Sigmoid colon (tissue), 7 donors: ENCODE measurements at places on chromosomes 3 and 15. TPM values are rescaled to one million over a fixed set of nuclear protein-coding genes. Genes with fewer than 3 reads are reported as not detected.

DNA sequence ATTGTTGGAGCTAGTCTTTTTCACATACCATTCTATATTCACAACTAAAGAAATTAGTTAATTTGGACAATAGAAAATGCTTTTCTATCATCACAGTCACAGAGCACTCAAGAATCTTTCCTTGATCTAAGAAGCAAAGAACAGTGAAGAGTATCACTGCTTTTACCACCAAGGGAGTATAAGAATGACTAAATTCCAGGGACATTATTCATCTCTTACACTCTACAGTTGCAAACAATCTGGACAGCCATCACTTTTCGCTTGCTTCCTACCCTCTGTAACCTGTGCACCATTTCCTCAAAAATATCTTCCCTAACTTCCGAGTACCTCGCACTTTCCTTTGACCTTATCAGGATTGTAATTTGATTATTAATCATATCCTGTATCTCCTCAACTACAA, 359.5 kb upstream of the TMCO5A start:
- H3K27me3 ChIP-seq, result no peaks in the 10 kb centered on the region
- no peak overlapping the region for H3K4me3 ChIP-seq
- H3K27ac ChIP-seq, result no peak overlapping the region
- no peaks in the 10 kb centered on the region for H3K4me1 ChIP-seq
- no peaks in the 10 kb centered on the region for H3K36me3 ChIP-seq
- DNase-seq, result no peak

DNA sequence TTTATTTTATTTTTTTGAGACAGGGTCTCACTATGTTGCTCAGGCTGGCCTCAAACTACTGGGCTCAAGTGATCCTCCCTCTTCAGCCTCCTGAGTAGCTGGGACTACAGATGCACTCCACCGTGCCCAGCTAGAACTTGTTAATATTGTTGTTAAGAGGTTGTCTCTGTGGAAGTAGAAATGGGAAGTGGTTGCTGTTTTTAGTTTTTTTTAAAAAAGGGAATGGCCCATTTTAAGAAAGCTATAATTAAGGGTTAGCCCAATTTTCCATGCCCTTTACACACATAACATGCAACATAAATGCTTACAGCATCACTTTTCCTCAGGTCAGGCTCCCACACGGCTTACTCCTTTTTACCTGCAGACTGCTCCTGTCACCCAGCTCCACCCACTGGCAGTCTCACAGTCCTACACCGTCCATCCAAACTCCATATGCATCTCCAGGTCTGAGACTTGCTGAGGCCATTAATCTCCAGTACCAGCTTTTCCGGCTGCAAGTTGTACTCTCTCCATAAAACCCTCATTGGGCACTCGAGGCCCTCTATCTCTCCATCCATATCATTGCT, 19.8 kb downstream of the MORC1 start:
- H3K4me1 ChIP-seq, result no peaks in the 10 kb centered on the region
- no peaks in the 10 kb centered on the region for H3K36me3 ChIP-seq
- DNase-seq, result no peak
- no peak overlapping the region for H3K4me3 ChIP-seq
- H3K27ac ChIP-seq, result no peak overlapping the region

Gene ZPLD1
- total RNA-seq, result not detected

Gene PROS1
- total RNA-seq, result 31.4 TPM

DNA sequence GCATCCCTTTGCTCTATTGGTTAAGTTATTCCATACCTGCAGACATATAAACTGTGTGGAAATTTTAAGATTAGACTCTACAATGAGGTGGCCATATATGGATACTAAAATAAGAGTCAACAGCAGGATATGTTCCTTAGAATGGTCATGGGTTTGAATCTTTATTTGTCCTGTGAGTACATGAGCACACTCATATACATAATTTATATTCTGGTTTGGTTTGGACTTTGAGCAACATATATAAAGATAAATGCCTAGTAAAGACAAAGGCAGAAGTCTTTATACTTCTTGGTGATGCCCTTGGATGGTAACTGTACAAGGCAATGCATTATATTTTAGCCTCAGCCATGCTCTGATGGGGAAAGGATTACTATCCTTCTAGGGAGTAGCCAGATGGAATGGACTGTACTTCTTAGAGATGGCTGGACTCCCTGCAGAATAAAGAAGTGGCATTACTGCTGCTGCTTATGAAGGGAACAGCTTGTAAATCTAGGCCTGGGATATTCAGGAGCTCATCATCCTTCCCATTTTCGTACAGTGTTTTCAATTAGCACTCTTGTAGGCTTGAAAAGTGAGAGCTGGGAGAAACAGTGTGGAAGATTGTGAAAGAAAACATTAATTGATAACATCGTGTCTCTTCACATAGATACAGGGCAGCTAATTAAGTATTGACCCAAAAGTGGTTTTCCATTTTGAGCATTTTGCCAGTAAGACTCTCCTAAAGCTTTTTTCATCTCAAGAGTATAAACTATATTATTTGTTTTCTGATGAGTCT, 60.4 kb downstream of the HMG20A start:
- no peaks in the 10 kb centered on the region for H3K27me3 ChIP-seq
- H3K36me3 ChIP-seq, result no peaks in the 10 kb centered on the region
- no peak overlapping the region for H3K27ac ChIP-seq
- peaks cover 44% of the 10 kb centered on the region for H3K4me1 ChIP-seq
- no peak for DNase-seq

DNA sequence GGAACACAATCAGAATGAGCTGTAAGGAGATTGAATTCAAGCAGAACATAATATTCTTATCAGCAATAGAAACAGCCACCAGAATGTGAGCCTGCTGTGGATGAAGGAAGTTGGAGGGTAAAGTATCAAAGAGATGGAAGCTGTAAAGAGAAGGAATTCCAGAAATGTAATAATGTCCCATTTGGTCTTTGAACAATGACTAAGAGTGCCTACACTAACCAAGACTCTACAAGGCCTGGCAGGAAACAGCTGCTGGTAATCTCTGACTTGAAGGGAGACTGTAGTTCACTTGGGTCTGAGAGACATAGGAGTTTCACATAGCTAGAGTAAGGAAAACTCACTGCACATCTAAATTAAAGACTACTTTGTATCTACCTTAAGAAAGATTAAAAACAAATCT, 1176.0 kb upstream of the ALCAM start:
- no peaks in the 10 kb centered on the region for H3K4me1 ChIP-seq
- H3K4me3 ChIP-seq, result no peak overlapping the region
- DNase-seq, result no peak
- H3K27me3 ChIP-seq, result no peaks in the 10 kb centered on the region

- no peaks in the 10 kb centered on the region for H3K27me3 ChIP-seq
- peaks cover 24% of the 10 kb centered on the region for H3K4me1 ChIP-seq
- H3K4me3 ChIP-seq, result peak overlapping the region; percentile 51
- no peak overlapping the region for H3K27ac ChIP-seq
These were observed 1.1 kb downstream of the IGDCC3 start for GRCh38 chr15:65376767-65377104.

- H3K4me1 ChIP-seq, result no peaks in the 10 kb centered on the region
- H3K4me3 ChIP-seq, result no peak overlapping the region
- H3K36me3 ChIP-seq, result no peaks in the 10 kb centered on the region
- no peak overlapping the region for H3K27ac ChIP-seq
These were observed 24.5 kb downstream of the CHDH start for GRCh38 chr3:53821631-53822121.

DNA sequence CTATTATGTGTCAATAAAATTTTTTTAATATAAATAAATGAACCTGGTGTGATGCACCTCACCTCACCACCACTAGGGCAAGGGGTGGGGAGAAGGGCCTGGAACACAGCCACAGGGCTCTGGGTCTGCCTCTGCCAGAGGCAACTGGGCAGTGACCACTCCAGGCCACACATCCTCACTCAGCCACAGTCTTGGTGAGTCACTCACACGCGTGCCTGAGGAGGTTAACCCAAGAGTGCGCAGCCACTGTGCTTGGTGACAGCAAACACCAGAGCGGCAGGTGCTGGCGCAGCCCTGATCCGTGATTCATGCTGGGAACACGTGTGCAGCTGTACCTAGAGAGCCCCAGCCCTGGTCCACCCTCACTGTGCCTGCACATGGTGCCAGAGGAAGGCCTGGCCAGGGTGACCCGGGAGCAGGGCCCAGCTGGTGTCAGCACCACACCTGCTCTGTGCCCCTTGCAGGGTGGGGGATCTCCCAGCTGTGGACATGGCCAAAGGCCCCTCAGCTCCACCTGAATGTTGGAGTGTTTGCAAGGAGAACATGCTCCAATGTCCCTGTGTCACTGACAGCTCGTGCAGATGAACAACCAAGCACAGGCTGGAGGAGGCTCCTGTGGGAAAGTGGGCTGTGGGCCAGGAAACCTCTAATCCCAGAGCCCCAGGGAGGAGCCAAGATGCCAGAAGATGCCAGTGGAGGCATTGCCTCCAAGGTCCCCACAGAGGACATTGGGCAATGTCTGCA, 2.1 kb downstream of the SLC41A3 start:
- no peaks in the 10 kb centered on the region for H3K27me3 ChIP-seq
- DNase-seq, result no peak
- H3K4me3 ChIP-seq, result no peak overlapping the region
- peaks cover 16% of the 10 kb centered on the region for H3K4me1 ChIP-seq
- no peak overlapping the region for H3K27ac ChIP-seq

- peak; percentile 72 for DNase-seq
- H3K36me3 ChIP-seq, result no peaks in the 10 kb centered on the region
- no peak overlapping the region for H3K27ac ChIP-seq
- H3K4me1 ChIP-seq, result peaks cover 3% of the 10 kb centered on the region
These were observed 984.1 kb downstream of the EPHA3 start for GRCh38 chr3:90091549-90091948.

DNA sequence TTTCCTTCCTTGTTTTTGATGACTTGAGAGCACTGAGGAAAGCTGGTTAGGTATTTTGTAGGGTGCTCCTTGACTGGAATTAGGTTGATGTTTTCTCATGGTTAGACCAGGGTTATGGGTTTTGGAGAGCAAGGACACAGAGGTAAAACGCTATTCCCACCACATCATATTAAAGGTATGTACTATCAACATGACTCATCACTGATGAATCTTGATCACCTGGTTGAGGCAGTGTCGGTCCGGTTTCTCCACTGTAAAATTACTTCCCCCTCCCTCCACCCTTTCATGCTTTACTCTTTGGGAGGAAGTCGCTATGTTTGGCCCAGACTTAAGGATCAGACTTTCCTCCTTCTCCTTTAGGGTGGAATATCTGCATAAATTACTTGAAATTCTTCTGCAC, 201.6 kb downstream of the EDEM1 start:
- no peak overlapping the region for H3K27ac ChIP-seq
- no peaks in the 10 kb centered on the region for H3K36me3 ChIP-seq
- no peak overlapping the region for H3K4me3 ChIP-seq
- H3K4me1 ChIP-seq, result no peaks in the 10 kb centered on the region

Gene GPR176
- 6.9 TPM for total RNA-seq
